ENCODE measurements at places on chromosomes 4 and X.

DNA sequence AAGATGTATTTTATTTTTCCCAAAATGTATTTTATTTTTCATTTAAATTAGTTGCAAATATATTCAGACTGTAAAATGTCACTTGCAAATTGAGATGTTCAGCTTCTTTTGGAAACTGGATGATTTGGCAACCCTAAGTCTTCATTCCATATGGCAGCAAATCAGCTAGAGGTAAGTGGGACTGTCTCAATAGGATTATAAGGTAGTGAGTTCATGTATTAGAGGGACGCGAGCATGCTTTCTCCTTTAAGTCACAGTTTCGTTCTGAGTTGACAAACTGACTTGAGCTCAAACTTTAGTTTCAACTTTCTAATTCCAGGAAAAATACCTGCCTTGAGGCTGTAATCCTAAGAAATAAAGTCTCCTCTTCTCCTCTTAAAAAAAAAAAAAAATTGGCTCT is 44.2 kb upstream of the TMEM131L start:
- DNase-seq: no peak

DNA sequence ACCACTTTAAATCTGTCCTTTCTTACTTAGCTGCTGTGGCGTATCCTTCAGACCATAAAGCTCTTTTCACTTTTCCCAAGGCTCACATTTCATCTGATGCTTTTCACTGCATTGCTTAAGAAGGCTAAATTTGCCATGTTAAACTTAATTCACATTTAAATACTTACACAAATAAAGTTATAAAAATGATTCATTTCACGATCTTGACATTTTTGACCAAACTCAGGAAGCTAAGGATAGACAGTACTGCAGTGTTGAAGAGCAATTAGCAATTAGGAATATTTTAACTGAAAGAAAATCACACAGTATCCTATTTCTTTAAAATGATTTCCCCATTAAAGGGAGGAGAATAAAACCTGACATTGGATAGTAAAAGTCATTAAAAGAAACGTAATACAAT is 1038.6 kb downstream of the STPG2 start:
- no peak for DNase-seq

DNA sequence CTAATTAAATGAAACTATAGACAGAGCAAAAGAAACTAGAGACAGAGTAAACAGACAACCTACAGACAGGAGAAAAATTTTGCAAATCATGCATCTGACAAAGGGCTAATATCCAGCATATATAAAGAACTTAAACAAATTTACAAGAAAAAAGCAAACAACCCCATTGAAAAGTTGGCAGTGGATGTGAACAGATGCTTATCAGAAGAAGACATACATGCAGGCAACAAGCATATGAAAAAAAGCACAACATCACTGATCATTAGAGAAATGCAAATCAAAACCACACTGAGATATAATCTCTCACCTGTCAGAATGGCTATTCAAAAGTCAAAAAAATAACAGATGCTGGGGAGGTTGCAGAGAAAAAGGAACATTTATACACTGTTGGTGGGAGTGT is 14.8 kb downstream of the ZNF280C start:
- DNase-seq: no peak

- DNase-seq: no peak
These were observed 57.1 kb upstream of the MAMLD1 start for GRCh38 chrX:150306002-150306401.

GRCh38 chr4:88144866-88145300 is 13.6 kb downstream of the ABCG2 start:
- DNase-seq: no peak

DNA sequence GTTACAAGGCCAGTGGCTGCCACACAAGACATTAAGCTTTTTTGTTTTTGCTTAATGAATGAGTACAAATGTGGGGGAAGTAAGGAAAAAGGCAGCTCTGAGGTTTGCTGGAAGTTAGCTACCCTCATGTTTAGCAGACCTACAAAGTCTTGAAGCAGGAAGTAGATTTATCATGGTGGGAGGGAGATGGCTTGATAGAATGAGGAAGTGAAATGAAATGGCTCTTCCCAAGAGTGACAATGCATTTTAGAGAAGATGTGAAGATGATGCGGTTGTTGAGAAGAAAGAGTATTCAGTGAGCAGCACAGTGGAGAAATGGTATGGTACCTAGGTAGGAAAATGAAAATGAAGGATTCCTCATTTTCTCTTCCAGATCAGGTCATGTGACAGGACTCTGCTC is 108.0 kb downstream of the SLIT2 start:
- DNase-seq: no peak

DNA sequence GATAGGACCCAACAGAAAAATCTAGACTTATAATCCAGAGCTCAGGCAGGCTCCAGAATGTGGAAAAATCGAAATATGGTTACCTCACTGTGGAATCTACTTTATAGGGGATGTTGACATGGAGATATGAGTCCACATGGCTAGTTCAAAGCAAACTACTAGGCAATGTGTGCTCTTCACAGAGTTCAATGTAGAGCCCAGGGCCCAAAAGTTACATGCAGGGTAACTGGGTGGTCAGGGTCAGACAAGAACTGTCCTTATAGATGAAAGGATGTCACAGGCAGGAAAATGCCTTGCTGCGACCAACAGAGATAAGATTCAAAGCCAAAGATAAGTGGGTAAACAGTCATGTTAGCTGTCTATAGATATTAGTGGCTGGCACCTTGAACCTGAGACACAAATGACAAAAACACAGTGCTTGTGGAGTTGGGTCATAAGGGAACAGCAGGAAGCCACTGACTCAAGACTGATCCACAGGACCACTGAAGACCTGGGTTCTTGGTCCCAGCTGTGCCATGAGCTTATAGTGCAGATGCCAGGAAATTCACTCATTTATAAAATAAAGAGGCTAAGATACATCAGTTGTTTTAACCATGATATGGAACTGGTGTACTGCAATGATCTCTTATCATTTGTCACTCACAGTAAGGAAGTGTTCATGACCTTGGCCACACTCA is 101.7 kb upstream of the MBNL3 start:
- no peak for DNase-seq

DNA sequence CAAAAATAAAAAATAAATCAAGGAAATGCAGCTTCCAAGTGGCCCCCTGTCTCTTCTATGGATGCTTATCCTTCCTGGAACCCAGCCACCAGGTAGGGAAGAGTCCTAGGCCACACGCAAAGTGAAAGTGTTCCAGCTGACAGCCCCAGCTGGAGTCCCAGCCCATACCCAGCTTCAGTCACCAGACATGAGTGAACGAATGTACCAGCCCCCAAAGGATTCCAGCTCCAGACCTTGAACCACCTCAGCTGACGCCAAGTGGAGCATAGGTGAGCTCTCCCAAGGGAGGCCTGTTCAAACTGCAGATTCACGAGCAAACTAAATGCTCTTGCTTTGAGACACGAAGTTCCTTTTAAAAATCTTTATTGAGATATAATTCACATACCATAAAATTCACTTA is 62.0 kb downstream of the BCOR start:
- no peak for DNase-seq

DNA sequence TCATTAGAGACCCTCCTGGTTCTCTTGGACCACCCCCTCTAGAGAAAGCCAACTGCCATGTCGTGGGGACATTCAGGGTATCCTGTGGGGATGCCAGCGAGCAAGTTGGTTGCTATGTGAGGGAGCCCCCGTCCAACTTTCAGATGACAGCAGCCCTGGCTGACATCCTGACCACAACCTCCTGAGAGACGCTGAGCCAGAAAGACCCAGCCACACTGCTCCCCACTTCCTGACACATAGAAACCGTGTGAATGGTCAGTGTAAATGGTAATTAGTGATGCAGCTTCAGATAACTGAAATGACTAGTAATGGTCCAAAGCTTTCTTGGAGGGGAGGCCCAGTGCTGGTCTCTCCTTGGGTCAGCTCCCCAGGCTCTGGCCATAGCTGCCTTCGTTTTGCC is 10.8 kb downstream of the CLCN4 start:
- DNase-seq: no peak

GRCh38 chrX:134734466-134734952 is 76.2 kb upstream of the PLAC1 start:
- DNase-seq: no peak

- DNase-seq: no peak
These were observed 178.3 kb downstream of the SNCA start for GRCh38 chr4:89658701-89659024.

GRCh38 chrX:125137521-125137920 is 182.2 kb upstream of the TEX13C start:
- DNase-seq: no peak

DNA sequence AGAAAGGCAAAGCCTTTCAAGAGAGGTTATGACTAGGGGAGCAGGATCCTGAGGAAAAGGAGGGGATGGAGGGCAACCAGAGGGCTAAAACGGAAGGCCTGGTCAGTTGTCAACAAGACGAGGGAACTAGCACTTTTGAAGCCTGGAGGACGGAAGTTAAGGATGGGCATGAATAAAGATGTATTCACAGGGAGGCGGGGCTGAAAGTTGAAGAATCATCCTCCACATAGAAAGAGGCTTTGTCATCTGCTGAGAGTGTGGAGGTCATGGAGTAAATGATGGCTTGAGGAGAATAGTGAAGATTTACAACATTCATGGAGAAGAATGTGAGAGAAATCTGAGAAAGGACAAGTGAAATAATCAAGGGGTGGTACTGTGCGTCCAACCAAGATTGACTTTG is 137.5 kb downstream of the MAGEB17 start:
- DNase-seq: no peak

DNA sequence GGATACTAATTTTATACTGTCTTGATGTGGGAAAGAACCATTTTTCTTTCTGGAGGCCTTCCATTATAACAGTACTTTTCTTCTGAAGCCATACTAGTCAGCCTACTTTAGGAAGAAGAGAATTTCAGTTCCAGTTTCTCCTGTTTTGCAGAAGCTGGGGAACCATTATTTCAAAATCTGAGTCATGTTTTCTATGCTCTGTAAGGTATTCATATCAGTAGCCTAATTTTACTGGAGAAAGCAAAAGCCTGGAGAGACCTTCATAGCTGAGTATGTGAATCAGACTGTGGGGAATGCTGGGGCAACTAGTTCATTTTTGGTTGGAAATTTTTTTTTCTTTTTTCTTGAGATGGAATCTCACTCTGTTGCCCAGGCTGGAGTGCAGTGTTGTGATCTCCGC is 22.4 kb downstream of the AFF1 start:
- no peak for DNase-seq

DNA sequence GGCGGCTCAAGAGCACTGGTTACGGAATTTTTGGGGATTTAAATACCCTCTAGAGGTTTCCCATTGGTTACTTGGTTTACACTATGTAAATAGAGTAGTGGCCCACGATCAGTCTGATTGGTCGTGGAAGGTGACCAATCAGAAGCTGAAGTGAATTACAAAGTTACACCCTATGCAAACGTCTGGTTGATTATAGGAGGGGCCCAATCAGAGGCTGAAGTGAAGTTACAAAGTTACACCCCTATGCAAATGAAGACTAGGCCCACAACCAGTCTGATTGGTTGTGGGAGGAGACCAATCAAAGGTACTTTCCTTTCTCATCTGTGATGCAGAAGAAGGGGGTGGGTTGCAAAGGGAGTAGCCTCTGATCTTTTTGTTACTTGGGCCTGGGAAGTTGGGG is 45.1 kb upstream of the HSD17B10 start:
- DNase-seq: no peak

DNA sequence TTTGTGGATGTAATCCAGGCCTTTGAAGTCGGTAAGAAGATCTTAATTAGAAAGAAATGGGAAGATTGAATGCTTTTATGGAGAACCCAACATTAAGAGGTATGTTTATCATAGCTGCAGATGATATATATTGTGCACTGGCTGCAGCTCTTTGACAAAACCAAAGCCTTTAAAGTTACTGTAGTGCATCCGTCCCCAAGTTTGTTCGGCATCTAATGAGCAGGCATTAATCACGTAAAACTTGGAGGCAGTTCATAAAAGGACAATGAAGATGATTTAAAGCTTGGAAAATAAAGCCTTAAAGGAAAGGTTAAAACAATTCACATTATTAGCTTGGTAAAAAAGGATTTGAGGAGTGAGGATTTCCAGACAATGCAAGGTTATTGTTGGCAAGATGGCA is 150.8 kb upstream of the ARX start:
- no peak for DNase-seq

GRCh38 chr4:84803116-84803515 is 163.4 kb downstream of the WDFY3 start:
- DNase-seq: no peak

GRCh38 chr4:88752076-88752463 is 54.4 kb upstream of the NAP1L5 start:
- no peak for DNase-seq

Measured in GM19239 (cell line).